NCI-H2081 treated with DMSO at 0.1 percent for 48 hours (cell line): ENCODE measurements at places on chromosomes 1 and 21.

- no peak for DNase-seq
Observed at GRCh38 chr1:117814856-117815797, 114.3 kb downstream of the GDAP2 start.

GRCh38 chr1:162956922-162957321 lies 95.9 kb upstream of the CCDC190 start:
- no peak for DNase-seq

- DNase-seq, result no peak
Observed at GRCh38 chr1:169739980-169740379, 6.1 kb upstream of the SELE start.

- no peak for DNase-seq
Observed at GRCh38 chr1:22204989-22205913, 62.4 kb upstream of the WNT4 start.

DNA sequence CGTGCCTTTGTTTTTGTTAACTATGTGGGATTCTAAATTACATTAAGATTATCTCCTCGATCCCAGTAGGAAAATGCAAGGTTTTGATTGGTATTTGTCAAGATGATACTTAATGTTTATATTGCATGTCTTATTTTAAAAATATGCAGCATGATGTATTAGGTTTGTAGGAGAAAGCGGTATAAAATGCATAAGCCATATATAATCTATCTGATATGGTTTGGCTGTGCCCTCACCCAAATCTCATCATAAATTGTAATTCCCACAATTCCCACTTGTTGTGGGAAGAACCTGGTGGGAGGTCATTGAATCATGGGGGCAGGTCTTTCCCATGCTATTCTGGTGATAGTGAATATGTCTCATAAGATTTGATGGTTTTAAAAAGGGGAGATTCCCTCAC lies 198.1 kb upstream of the NCAM2 start:
- no peak for DNase-seq

DNA sequence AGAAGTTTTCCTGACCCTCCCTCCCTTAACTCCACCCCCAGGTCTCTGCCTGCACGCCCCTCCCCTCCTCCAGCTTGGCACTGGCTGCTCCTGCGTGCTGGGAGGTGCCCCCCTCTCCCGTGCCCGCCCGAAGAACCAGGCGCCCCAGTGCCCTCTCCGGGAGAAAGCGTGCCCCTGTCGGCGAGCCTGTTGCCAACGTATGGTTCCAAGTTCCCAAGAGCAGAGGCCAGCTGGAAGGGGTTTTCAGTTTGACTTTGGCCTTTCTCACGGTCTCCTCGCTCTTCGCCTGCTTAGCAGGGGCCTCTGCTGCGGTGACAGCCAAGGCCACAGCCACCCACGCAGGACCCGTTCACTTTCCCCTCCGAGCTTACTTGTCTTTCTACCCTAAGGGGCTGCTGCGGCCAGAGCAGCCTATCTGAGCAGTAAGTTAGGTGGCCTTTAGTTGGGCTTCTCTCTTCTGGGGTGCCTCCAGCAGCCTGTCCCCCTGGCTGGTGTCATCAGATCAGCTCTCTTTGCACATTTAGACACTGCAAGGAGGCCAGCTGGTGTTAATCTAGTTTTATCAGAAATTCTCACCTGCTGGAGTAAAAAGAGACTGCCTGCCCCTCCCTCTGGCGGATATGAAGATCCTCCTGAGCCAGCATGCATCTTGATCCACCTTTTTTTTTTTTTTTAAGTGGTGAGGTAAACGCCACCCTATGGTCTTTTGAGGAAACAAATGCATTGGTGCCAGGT lies 1.5 kb downstream of the STUM start:
- DNase-seq, result no peak

- DNase-seq, result peak; percentile 86
Observed at GRCh38 chr1:234893725-234894630, 234.7 kb downstream of the TOMM20 start.

DNA sequence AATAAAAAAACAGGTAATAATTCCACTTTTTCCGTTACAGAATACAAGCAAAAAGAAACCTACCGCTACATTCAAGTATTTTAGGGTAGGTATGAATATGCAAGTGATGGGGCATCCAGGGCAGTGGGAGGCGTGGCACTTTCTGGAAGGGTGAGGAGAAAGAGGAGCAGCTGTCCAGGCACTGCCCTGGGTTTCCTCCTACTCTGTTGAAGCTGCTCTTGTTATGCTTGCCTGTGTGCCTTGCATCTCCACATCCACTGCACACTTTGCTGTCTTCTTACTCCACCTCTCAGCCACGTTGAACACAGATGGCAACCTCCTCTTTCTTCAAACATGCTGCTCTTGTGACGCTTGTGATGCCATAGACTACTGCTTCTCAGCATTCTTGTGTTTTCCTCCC lies 83.2 kb downstream of the RPE65 start:
- no peak for DNase-seq

- no peak for DNase-seq
Observed at GRCh38 chr1:5744341-5744740, 247.9 kb downstream of the NPHP4 start.

- no peak for DNase-seq
Observed at GRCh38 chr1:228429007-228429406, 12.3 kb upstream of the TRIM17 start.

GRCh38 chr1:51768971-51769588 lies 109.4 kb downstream of the NRDC start:
- no peak for DNase-seq

DNA sequence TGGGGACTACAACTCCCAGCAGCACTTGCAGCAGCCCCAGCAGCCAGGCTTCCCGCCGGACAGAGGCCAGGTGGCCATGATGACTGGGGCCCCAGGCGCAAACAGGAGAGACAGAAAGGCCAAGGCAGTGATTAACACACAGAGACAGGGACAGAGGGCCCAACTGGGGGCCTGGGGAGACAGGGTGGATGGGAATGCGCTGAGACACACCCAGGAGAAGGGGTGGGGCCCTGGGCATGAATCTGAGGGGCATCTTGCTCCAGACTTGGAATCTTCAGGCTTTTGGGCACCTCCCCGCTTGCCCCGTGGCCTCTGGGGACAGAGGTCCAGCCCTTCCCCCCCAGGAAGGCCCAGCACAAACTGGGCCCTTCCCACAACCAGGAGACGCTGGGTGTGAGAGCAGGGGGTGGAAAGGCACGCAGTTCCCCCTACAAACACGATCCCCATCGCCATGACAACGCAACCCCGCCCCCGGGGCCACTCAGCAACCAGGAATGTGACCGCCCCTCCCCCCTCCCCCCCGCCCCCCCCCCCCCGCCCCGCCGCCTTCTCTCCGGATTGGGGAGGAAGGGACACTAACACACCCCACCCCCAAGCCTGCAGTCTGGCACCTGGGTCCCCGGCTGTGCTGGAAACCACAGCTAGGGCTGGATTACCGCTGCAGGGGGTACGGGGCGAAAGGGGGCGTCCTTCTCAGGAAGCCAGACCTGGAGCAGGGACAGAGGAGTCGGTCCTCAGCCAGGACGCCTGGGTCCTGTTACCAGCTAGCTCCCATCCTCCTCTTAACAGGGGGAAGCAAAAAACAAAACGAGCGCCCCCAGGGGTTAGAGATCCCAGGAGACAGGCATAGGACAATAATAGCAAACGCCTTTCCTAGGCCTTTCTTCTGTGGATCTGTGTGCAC lies 4.5 kb downstream of the HDGF start:
- peak; percentile 77 for DNase-seq

DNA sequence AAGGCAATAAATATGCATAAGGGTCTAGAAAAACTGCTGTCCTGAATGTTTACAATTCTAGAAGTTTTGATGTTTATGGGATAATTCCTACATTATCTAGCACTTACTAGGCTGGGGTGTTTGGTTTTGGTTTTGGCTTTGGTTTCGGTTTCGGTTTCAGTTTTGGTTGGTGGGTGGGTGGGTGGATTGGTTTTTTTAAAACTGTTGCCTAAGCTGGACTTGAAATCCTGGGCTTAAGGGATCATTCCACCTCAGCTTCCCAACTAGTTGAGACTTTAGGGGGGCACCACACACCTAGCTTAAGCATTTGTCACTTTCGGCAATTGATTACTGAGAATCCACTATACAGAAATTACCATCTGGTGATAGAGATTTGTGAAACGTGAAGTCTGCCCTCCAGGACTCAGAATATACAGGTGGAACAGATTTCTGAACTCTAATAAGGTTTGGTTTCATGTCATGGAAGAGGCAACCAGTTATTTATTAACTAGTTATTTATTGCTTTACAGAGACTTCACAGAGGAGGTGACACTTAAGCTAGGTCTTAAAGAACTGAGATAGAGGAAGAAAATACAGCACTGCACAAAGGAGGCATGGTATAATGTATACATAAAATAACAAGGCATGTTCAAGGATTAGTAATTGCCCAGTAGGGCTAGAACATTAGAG lies 69.6 kb downstream of the PIK3R3 start:
- no peak for DNase-seq

DNA sequence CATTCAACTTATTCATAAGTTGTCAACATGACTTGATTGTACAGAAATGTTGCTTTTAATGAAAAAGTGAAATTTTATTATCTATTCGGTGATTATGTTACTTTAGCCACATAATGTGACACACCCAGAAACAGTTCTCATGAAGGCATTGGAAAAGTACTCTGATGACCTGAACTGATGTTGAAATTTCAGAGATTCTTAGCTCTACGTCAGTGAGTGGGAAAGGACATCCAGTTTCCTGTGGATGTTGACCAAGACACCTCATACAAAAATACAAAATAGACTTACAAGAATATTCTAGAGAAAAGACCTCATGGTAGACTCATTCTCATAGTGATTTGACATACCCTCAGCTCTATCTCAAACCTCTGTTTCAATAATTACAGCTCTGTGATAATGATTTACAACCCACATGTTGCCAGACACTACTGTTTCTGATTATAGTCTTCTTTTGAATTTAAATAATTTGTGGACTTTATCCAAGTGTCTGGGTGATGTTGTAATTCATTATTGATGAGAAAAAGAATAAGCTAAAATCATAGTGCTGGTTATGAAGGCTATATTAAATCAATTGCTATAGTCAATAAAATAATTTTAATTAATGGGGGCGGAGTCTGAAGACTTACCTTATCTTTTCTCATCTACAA lies 37.3 kb downstream of the KCNK2 start:
- DNase-seq, result no peak

GRCh38 chr1:156266051-156266450 lies 16.6 kb downstream of the SMG5 start:
- no peak for DNase-seq

- no peak for DNase-seq
Observed at GRCh38 chr1:22328331-22329147, 123.1 kb upstream of the ZBTB40 start.

DNA sequence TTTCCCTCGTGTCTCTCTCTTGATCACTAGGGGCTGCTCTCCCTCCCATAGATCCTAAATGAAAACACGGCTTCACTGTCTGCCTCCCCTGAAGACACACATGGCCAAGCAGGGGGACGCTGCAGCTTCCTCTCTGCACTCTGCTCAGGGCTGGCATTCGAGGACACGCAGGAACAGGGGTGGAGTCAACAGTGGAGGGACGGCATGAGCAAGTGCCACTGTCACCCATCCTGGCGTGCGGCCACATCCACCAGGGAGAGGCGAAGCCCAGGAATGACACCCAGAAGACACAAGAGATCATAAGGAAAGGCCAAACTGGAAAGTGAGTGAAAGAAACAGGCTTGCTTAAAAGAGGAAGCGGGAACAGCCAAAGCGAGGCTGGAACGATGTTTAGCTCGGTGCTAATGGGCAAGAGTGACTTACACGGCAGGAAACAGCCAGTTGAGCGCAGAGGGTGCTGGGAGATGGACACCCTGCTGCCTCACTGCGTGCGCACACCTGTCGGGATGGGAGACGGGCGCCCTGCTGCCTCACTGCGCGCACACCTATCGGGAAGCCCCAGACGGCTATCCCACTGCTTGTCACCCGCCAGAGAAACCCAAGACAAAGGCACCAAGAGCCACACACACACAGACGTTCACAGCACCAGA lies 13.6 kb upstream of the C1QTNF12 start:
- no peak for DNase-seq

DNA sequence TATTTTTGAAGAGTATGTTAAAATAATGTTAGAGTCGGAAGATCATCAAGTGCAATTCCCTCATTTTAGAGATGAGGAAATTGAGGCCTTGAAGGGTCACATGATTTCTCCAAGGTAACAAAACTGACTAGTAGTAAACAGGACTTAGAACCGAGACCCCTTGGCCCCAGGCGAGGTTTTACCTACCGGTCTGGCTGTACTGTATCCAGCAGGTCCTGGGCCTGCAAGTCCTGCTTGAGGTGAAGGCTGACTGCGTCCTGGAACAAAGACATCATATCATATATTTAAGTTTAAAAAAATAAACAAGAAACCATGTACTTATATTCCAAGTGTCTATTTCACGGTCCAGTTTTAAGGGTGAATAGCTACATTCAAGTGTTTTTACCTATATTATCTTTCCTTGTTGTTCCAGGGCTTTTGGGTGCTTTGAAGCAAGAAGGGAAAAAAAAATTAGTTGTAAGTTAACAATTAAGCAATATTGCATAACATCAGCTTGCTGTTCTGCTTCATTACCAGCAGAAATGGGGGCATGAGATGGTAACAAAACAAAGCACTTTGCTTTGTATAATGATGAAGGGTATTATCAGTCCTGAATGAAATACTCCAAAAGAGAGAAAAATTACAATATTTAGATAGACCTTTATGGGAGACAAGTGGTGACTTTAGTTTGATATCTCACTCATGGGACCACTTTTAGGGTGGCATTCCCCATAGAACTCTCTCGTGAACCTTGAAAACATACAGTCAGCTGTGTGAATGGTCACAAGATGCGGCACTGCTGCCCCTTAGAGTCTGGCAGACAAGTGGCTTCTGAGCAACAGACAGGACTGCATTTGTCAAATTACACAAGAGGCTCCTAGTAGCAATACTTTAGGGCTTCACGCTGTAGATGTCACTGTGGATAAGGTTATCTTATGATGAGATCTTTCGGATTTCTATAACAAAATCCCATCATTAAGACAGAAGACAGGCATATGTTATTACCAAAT lies 29.8 kb upstream of the CFAP298 start:
- DNase-seq, result no peak

DNA sequence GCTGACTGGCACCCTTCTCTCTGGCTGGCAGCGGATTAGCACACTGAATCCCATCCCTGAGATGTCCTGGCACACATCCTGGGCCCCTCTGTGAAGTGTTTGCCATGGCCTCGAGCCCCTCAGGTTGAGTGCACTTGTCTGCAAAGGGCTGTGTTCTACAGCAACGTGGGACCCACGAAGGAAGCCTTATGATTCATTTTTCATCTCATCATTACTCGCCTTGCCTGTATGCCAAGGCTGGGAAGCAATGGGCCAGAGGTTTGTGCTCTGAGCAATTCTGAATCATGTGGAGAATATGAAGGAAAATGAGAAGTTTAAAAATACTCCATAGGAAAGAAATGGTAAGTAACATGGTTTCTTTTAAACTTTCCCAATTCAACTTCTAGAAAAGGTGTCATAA lies 124.8 kb upstream of the LMO4 start:
- DNase-seq, result no peak

GRCh38 chr1:183544598-183545297 lies 45.5 kb downstream of the NCF2 start:
- no peak for DNase-seq

- DNase-seq, result no peak
Observed at GRCh38 chr1:202201266-202201665, 7.7 kb downstream of the LGR6 start.
